Neuronal stem cell (in vitro differentiated cells): ENCODE measurements at places on chromosomes 5 and 9.

DNA sequence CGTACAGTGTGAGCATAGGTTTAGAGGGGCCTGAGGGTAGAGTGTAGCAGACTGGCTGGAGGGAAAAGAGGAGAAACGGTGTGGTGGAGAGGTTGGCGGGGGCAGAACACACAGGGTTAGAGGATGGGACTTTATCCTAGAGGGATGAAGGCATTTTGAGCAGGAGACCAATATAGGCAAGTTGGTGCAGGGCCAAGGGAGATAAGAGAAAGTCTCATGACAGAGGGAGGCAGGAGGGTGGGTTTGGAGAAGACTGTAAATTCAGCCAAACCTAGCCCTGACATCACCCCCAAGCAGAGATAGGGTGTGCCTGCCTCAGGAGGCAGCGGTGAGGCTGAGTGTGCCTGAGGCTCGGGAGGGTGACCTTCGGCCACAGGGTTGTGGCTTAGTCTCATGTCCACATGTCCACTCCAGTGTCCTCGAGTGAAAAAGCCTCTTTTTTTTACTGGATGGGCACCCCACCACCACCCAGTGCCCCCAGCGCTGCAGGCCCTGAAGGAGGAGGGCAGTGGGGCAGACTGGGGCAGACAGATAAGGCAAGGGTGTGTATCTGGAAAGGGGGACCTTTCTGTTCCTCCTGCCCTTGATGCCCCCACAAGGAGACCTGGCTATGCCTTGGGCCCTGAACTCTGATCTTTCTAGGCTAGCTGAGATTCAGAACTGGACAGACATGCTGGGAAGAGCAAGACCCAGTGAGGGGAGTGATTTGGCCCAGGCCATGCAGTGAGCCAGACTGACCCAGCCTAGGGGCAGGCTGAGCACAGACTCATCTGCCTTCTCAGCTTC lies 108.7 kb downstream of the RGS3 start:
- no peak for DNase-seq

- no peak for DNase-seq
These were observed 71.4 kb downstream of the LRSAM1 start for GRCh38 chr9:127522727-127523126.

GRCh38 chr9:113569472-113570060 lies 106.0 kb downstream of the RGS3 start:
- no peak for DNase-seq

DNA sequence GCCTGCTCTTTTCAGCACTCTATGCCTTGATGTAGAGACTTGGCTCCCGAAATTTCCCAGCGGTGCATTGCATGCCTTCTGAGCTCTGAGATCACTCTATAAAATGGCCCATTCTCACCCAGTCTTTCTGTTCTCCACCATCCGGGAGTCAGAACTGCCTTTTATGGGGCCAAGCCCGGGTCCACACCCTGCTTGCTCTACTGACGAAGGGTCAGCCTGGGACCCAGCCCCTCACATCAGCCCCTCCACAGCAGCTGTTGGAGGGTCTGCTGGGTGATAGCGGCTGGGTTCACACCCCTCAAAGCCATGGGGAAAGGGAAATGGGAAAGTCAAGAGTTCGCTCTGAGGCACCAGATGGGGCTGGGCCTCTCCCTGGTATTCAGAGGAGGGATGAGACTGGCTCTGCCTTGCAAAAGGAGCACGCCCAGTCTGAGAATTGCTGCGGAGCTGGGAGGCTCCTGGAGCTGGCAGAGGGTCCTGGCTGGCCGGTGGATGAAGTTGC lies 66.0 kb upstream of the ORM1 start:
- DNase-seq = no peak

DNA sequence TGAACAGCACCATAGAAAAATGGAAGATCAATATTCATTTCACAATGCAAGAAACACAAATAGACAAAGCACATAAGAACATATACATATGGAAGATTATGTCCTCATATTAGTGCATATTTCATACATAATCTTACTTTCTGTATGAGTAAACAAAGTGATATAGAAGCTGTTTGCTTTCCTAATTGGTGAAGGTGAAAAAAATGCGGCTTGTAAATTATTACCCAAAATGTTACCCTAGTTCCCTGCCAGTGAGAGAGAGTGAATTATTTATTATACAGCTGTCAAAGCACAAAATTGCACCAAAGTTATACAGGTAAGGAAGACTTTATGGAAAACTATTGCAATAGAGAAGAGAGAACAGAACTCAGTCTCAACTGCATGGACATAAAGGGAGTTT lies 1485.0 kb upstream of the CDH9 start:
- no peak for DNase-seq

DNA sequence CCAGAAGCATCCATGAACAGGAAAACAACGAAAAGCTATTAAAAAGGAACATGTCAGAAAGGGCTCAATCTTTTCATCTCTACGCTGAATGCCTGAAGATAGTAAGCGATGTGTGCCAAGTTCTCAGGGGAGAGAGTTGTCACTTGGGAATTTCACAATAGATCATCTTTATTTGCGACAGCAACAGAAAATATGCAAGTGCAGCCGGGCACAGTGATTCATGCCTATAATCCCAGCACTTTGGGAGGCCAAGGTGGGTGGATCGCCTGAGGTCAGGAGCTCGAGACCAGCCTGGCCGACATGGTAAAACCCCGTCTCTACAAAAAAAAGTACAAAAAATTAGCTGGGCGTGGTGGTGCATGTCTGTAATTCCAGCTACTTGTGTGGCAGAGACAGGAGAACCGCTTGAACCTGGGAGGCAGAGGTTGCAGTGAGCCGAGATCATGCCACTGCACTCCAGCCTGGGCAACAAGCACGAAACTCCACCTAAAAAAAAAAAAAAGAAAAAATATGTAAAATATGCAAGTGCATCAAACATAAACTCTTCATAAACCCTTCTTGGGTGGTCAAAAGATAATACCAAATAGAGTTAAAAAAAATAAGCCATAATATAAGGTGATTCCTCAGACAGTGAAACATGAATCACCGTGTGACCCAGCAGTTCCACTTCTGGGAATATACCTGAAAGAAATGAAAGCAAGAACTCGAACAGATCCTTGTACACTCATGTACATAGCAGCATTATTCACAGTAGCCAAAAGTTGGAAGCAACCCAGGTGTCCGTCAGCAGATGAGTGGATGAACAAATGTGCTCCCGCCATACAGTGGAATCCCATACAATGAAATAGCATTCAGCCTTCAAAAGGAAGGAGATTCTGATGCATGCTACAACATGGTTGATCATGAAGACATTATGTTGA lies 16.2 kb downstream of the SFXN1 start:
- DNase-seq = no peak

GRCh38 chr5:106171708-106172107 lies 1499.0 kb downstream of the EFNA5 start:
- no peak for DNase-seq

DNA sequence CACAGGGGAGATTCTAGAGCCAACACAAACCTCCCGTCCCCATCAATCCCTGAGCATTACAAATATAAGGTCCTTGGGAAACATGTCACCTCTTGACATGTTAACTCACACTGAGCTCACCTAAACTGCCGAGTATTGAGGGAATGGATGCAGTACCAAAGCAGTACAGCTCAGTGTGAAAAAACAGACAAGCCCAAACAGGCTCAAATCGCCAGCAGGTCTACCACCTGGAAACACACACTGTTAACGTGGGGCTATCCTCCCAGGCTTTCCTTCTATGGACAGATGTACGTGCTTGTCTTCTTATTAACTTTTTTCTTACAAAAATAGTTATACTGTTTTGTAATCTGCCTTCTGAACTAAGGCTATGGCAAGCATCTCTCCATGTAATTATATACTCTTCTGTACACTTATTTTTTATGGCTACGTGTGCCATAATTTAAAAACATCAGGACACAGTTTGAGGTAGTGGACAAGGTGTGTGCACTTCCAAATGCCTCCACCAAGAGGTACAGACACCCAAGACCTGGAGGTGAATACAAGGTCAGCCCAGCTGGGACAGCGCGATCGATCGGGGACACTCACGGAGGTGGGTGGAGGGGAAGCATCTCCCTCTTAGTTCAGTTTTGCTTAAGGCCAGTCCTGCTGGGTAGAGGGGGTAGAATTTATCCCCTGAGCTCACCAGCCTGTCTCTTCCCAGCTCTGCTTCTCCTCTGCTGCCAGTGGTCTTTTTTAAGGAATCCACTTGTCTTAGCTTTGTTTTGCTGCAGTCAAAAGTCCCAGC lies 76.5 kb downstream of the DAP start:
- DNase-seq = no peak

DNA sequence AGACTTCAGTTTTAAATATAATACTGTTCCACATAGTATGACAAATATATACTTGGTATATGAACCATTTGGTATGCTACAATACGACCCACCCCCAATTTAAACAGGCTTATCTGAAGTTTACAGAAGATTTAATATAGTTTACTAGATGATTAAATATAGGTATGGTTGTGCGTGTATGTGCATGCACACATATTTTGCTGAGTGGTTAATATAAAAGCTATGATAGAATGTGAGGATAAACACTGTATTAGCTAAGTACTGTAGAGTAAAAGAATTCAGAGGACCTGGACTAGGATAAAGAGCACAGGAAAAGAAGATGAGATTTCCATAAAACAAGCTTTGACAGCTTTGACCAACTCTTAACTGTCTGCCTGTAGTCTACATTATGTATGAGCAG lies 356.7 kb downstream of the PDE4D start:
- DNase-seq = no peak

- no peak for DNase-seq
These were observed 58.0 kb downstream of the GPR21 start for GRCh38 chr9:123091459-123091858.

- DNase-seq = no peak
These were observed 97.5 kb downstream of the SAXO1 start for GRCh38 chr9:18935541-18935940.

- no peak for DNase-seq
These were observed 273.7 kb downstream of the SYK start for GRCh38 chr9:91075279-91075678.

GRCh38 chr5:91224456-91224855 lies 158.7 kb downstream of the ARRDC3 start:
- no peak for DNase-seq

DNA sequence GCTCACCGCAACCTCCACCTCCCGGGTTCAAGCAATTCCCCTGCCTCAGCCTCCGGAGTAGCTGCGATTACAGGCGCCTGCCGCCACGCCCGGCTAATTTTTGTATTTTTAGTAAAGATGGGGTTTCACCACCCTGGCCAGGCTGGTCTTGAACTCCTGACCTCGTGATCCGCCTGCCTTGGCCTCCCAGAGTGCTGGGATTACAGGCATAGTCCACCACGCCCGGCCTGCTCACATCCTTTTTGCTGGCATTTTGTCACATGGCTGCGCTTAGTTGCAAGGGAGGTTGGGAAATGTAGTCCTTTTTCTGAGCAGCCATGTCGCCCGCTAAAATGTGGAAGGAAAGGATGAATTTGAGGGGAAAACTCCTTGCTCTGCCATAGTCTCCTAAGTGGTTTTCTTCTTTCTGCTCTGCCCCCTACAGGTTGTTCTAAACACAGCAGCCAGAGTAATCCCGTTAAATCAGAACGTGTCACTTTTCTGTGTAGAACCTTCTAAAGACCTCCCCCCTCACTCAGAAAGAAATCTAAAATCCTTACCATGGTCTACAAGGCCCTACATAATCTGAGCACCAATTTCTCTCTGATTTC lies 57.8 kb upstream of the HSPA9 start:
- peak; percentile 82 for DNase-seq

GRCh38 chr9:89611425-89611824 lies 6.6 kb downstream of the GADD45G start:
- DNase-seq = no peak

DNA sequence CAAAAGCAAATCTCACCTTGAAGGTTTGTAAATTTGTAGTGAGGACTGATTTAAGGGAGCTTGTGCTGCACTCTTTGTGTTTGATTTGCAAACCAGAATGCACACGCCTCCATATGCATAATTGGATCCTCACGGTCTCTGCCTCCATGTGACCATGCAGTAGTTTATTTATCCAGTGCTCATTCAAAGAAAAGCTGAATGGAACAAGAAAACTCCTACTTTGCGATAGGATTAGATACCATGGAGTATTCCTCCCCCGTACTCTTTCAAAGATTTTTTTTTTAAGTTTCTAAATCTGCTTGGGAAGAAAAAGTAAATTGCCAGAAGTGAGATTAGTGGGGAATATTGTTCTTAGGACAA lies 290.4 kb upstream of the TUT7 start:
- DNase-seq = peak; percentile 47

- no peak for DNase-seq
These were observed 192.7 kb downstream of the SMC2 start for GRCh38 chr9:104286799-104287198.

DNA sequence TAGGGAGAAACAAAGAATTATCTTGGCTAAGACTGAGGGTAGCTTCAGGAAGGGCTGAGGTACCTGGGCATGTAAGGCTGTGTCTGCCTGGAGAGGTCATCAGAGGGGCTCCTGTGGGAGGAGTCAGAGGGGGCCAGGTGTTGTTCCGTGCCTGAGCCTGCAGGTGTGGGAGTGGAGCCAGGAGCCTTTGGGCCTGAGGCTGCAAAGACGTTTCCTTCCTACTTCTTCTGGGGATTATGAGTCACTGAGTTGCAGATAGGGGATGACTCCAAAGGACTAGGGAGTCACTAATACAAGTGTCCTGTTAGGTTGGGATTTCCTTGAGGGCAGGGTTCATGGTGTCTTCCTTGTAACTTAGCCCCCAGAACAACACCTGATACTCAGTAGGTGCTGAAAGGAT lies 391.1 kb downstream of the ARHGEF28 start:
- no peak for DNase-seq

GRCh38 chr5:136026636-136027035 lies 2.2 kb upstream of the TGFBI start:
- DNase-seq = no peak

GRCh38 chr5:114312658-114313057 lies 49.2 kb upstream of the KCNN2 start:
- no peak for DNase-seq

DNA sequence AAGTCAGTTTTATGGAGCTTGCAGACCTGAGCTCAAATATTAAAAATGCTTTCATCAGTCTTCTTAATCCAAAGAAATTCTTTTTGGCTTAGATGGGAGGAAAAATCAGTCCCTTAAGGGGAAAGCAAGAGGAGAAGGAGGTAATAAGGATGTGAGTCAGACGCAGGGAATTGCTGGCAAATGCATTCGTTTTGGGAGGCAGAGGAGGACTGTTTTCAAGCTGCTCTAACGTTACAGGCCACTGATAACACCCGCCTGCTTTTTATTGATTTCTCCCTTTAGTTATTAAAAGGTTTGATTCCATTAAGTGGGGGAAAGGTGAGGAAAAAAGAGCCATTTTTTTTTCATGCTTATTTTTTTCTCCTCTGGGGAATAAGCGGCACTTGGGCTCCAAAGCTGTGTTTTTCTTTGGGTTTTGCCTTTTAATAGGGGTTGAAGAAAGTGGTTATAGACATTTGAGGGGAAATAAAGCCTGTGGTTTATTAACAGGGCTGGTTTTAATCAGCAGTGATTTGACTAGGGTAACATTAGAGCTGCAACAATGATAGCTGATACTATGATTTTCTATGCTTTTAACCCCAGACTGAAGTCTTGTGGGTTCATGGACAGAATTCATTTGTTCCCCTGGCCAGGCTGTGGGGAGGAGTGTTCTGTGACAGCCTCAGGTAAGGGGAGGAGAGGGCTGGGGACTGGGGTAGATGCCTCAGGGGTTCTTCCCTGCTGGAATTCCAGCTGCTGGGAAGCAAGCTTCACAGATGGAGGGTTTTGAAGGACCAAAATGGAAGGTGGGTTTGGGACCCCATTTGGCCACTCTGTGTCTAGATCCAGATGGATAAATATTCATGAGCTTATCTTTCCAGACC lies 225.2 kb downstream of the GAS1 start:
- no peak for DNase-seq
